ENCODE measurements at places on chromosomes 12 and 14.

DNA sequence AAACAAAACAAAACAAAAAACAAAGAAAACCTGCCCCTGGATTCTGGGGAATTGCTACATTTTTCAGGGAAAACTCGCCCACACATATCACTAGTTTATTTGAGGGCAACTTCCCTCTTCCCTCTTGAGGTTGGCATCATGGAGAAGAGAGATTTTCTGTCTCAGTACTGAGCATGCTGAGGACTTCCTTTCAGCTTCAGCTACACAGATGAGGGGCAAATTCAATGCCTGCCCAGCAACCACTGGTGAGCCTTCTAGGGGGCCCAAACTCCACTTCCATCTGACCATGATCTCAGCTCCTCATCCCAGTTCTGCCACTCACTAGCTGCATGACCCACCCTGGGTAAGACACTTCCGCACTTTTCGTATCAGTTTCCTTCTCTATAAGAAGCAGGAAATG, 63.1 kb upstream of the SCN8A start:
- no peak for DNase-seq

DNA sequence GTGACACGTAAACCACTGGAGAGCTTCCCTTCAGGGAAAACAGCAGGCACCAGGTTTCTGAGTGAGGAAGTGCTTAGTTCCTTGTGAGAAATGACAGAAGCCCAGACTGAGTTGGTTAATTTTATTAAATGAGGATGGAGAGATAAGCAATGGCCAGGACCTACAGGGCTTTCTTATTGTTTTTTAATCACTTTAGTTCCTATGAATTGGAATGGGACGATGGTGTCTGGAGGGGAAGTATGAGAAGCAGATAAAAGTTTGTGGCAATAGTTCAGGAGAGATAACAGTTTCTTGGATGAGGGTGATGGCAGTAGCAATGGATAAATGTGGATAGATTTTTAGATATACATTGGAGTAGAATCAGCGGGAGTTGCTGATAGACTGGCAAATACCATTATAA, 86.5 kb upstream of the PTPRR start:
- DNase-seq = no peak

DNA sequence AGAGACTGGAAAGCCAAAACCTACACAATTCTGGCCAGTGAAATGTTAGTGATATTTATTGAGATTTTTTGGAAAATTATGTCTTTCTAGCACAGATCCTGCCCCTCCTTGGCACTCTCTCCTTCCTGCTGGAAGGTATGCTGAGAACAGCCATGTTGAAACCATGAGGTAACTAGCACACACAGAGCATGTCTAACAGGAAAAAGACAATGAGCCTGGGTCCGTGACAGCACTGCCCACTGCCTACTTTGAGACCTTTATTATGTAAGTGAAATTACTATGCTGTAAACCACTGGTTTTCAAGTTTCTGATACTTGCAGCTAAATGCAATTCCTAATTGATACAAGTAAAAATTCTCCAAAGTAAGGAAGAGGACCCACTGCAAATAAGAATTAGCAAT, 81.6 kb upstream of the SINHCAF start:
- DNase-seq = no peak

GRCh38 chr14:67411370-67411769, 595 bp downstream of the PLEK2 start:
- DNase-seq = no peak

GRCh38 chr14:49622022-49622607, 1.5 kb downstream of the MGAT2 start:
- DNase-seq = no peak

- DNase-seq = no peak
Measured at GRCh38 chr14:38124506-38124905, 83.2 kb upstream of the SSTR1 start.

GRCh38 chr12:29691161-29691854, 92.4 kb downstream of the TMTC1 start:
- no peak for DNase-seq

GRCh38 chr12:109165599-109165998, 49.2 kb downstream of the ACACB start:
- DNase-seq = no peak

DNA sequence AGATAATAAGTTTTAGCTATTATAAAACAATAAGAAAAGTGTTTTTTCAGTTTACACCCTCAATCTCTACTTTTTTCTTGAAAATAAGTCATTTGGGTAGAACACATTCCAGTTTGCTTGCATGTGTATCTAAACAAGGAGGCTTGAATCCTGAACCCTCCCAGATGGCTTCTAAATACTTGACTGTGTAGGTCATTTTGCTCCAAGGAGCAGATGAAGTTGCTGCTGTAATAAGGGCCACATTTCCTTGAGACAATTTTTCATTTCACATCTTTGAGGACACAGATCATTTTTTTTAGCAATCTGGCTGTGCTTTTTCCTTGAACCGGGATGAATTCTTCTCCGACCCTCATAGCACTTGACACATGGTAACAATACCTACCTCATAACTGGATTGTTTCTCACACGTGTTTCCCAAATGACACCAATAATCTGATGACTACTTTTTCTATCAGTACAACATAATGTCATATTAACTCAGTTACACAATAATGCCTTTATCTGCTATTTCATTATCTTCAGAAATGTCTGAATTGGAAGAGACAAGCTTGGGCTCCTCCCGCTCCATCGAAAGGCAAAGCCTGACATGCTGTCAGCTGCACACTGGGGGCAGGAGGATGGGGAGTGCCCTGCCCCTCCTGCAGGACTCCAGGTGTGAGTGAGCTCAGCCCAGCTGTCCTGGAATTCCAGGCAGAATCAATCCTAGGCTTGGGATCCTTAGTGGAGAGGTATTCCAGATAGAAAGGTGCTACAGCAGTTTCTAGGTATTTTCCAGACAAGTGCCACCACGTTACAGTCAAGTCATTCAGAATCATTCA, 30.9 kb downstream of the GPHB5 start:
- no peak for DNase-seq

GRCh38 chr12:57474430-57474829, 5.2 kb downstream of the ARHGAP9 start:
- DNase-seq = no peak

DNA sequence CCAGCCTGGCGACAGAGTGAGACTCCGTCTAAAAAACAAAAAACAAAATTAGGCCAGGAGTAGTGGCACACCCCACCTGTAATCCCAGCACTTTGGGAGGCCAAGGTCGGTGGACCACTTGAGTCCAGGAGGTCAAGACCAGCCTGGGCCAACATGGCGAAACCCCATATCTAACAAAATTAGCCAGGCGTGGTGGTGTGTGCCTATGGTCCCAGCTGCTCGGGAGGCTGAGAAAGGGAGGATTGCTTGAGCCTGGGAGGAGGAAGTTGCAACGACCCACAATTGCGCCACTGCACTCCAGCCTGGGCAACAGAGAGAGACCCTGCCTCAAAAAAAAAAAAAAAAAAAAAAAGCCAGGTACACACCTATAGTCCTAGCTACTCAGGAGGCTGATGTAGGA, 37.0 kb downstream of the KDM2B start:
- no peak for DNase-seq

GRCh38 chr12:105843561-105843960, 295.2 kb downstream of the NUAK1 start:
- DNase-seq = no peak

GRCh38 chr12:68011882-68012207, 22.6 kb downstream of the IFNG-AS1 start:
- DNase-seq = no peak

GRCh38 chr14:23566778-23567185, 809 bp downstream of the AP1G2 start:
- DNase-seq = no peak

- no peak for DNase-seq
Measured at GRCh38 chr14:82504894-82505293, 971.2 kb upstream of the SEL1L start.

DNA sequence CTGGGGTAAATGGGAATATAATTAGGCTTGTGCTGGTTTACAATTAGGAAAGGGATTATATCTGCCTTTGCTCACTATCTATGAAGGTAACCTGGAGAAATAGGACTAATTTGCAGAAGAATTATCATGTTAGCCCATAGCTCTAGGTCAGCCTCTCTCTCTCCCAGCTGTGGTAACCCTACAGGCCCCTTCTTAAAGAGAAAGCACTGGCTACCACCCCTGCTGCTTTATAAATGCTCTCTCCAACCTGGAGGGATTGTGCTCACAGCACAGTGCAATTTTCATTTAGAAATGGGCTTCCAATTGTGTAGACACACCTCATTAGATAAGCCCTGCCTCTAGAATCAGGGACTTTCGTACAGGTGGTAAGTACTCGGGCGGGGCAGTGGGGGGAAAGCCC, 22.7 kb upstream of the MGST1 start:
- no peak for DNase-seq

DNA sequence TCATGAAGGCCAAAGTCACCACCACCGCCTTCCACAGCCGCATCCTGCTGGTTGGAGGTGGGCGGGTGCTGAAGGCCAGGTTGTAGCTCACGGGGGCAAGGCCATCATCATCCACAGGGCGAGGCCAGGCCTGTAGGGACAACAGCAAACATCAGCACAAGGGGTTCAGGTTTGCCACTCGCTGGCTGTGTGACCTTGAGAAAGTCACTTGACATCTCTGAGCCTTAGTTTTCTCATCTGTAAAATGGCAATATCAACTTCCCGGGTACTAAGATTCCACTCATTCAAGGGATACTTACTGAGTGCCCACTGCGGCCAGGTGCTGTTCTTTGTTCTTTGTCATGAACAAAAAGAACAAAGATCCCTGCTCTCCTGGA, 6.1 kb downstream of the ABCB9 start:
- DNase-seq = no peak

- no peak for DNase-seq
Measured at GRCh38 chr14:23984891-23985602, 3.7 kb upstream of the DHRS4L2 start.

GRCh38 chr12:57817261-57817989, 1.1 kb downstream of the AVIL start:
- no peak for DNase-seq

DNA sequence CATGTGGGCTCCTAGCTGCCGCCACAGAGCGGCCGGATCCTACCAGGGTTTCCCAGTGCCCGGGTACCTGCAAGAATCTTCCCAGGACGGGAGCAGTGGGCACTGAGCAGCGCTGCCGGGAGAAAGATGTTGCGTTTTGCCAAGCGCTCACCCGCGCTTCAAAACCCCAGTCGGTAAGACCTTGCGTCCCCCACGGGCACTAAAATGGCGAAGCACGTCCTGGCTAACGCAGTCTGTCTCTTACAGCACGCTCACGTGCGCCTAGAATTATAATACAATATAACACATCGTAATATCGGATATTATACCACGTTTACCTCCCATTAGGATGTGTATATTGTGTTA, 35.1 kb upstream of the TBX5 start:
- DNase-seq = no peak

DNA sequence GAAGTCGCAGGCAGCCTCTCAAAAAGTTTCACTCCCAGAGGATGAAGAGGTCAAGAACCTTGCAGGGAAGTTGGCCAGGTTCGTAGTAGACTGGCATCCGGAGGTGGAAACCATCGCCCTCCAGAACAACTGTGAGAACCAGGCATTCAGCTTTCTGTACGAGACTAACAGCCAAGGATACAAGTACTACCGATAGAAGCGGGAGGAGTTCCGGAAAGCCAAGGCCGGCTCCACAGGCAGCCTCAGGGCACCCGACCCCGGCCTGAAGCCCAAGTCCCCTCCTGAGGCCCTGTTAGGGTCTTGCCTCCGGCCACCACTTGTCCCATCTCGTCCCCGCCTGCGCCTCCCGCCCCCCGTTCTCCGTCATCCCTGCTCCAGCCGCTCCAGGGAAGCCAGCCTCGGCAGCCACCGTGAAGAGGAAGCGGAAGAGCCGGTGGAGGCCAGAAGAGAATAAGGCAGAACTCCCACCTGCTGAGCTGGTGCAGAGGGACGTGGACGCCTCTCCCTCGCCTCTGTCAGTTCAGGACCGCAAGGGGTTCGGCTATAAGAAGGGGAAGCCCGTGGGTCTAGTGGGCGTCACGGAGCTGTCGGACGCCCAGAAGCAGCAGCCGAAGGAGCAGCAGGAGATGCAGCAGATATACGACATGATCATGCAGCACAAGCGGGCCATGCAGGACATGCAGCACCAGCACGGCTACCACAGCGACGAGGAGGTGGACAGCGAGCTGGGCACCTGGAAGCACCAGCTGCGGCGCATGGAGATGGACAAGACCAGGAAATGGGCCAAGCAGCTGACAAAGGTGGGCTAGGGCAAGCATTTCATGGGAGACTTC, 366.8 kb upstream of the ATXN7L3B start:
- no peak for DNase-seq

- DNase-seq = no peak
Measured at GRCh38 chr12:34405286-34406227, 383.3 kb downstream of the ALG10 start.

DNA sequence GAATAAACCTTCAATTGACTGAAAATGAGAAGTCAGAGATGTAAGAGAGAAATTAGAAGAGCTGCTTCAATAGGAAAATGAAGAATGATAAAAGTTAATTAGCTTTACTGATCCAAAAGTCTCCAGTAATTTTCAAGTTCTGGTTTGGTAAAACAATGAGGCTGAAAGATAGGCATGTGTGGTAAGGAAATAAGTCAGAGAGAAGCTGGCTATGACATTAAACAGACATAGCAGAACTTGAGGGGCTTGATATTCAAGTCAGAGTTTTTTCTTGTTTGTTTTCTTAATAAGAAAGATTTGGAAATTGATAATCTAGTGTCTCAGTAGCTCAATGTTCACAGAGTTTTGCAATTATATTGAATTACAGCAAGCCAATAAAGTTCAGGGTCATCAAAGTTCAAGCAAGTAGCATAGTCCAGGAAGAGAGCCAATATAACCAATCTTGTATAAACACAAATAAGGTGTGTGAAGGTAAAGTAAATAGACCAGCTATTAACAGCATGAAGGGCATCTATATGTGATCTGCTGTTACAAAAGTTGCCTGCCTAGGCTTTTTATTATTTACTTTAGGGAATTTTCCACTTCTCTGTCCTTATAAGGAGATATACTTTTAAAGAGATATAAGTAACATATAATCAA, 1111.5 kb downstream of the TRHDE start:
- no peak for DNase-seq

GRCh38 chr12:112828541-112828940, 37.0 kb downstream of the RPH3A start:
- DNase-seq = no peak

DNA sequence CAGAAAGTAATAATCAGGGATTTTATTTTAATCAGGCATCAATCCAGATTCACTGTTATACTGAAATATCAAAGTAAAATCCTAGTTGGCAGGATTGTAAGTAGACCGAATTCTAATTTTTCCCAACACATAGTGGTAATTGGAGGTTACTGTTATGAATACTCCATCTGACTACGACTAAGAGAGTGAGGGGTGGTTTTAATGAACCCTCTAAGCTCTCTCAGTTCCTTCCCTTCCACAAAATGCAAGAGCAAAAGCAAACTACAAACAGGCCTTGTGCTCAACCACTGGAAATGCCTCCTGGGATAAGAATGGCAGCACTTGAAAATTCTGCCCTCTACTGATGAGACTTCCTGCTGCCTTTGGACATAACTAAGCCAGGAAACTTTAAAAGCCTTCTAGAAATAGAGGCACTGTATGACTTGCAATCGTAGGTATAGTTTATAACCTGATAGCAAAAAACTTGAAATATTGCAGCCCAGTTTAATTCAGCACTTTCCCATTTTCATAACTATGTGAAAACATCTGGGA, 184.8 kb downstream of the SLC16A7 start:
- DNase-seq = no peak
